NCI-H1417 treated with DMSO at 0.1 percent for 48 hours (cell line): ENCODE measurements at places on chromosomes 12 and 14.

GRCh38 chr12:93407054-93407962 is 29.6 kb downstream of the NUDT4 start:
- no peak for DNase-seq

DNA sequence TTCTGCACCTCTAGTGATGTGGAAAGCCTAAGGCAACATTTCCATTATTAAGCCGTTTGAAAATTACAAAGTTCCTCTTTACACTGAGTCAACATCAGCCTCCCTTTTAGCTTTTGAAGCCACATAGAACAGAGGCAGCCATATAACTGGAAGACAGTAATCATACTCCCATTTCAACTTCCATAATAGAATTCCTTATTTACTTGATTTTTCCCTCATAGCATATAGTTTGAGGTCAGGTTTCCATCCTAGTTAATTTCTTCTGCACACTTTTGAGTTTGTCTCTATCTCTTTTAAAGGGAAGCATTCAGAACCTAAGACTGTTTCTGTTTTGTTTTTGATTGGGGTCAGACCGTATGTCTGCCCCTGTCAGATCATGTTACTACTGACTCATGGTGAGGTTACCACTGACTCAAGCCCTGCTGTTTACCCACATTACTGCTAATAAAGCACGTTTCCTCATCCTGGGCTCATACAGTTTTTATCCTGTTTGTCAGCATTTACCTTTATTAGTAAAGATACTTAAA is 161.0 kb downstream of the SLC38A4 start:
- DNase-seq: no peak

GRCh38 chr12:3631759-3632158 is 121.2 kb downstream of the CRACR2A start:
- no peak for DNase-seq

GRCh38 chr14:83316356-83316755 is 1782.7 kb upstream of the SEL1L start:
- DNase-seq: no peak

DNA sequence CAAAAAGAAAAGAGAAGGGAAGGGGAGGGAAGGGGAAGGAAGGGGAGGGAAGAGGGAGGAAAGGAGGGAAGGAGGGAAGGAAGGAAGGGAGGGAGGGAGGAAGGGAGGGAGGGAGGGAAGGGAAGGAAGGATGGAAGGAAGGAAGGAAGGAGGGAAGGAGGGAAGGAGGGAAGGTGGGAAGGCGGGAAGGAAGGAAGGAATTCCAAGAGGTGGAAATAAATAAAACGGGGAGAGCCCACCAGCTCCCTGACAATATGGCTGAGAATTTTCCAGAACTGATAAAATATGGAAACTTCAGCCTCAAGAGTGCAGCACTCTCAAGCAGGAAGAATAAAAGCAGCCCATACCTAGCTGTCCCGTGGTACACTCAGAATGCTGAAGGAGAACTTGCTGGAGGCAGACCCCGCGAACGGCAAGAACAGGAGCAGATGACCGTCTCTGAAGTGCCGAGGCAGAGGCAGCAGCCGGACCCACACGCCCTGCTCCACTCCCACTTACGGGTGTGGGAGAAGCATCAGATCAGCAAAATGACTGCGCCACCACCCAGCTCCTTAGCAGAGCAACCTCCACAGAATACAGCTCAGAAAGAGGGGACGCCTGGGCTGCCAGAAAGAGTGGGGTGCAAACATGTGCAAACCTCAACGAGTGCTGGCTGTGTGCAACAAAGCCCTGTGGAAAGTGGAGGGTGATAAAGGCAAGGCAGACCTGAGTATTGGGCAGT is 34.1 kb upstream of the INF2 start:
- DNase-seq: no peak

DNA sequence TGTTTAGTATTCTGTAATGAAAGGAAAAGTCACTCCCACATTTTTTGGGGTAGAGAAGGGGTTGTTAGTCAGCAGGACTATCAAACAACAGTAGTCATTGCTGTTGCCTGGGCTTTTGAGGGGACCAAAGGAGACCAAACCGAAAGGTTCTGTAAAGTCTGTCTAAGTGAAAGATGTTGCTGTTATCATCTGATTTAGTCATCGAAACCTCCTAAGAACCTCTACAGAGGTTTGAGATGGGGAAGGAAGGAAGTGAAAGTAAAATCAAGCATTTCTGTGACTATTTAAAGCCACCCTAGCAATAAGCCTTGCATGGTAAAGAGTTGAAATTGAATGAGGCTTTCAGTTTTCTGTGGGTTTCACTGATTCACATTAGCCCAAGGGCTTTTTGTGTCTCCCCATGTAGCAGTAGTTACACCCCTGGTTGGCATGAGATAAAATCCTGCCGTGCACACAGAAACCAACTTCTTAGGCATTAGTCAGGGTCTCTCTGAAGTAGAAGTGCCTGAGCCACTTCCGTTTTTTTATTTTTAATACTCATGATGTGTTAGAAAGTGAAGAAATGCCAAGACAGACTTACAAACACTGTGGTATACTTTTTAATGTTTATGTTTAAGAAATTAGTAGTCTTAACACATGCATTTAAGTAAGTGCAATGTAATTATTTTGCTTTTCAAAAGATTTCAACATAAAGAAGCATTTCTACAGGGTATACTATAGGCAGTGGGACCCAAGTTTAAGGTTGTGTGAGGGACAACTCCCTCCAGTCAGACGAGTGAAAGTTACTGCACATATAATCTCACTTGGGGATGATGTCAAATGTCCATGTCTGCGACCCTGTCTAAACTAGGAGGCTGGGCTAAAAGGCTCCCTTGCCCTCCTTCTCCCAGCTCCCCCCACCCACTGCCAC is 50.4 kb downstream of the DYRK2 start:
- DNase-seq: no peak

GRCh38 chr12:49543914-49544815 is 5.3 kb downstream of the KCNH3 start:
- no peak for DNase-seq

- no peak for DNase-seq
Measured at GRCh38 chr12:7093486-7093885, 1.2 kb upstream of the C1R start.

GRCh38 chr12:90859591-90859990 is 95.4 kb downstream of the CCER1 start:
- DNase-seq: no peak

DNA sequence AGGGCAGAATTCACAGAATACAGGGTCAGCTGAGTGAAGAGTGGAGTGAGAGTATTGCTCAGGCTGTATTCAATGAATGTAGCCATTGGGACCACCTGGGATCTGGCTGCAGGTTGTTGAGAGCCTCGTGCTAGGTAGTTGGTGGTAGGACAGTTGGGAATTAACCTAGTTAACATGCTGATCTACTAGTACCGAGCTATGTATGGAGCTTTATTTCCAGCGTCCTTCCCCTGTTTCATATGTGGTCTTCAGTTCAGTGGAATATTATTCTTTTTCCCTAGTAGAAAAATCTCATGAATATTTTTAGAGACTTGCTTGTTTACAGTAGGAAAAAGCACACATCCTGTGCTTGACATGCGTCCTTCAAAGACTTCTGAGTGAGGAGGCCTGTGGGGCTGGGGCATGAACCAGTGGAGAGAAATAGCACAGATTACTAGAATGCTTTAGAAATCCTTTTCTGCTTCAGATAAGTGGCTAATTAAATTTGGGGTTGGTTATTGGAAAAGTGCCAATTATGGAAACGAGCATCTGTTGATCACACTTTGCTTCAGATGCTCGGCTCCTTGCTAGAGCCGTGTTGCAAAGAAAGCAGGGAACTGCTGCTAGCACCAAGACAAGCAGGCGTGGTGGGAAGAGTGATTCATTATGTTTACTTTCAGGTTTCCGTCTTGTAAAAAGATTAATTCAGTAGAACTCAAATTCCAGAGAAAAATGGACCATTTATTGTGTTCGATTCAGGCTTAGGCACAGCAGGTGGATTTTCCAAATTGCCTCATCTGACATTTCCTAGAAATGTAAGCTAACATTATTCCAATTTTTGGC is 53.6 kb downstream of the ARF6 start:
- peak; percentile 66 for DNase-seq

DNA sequence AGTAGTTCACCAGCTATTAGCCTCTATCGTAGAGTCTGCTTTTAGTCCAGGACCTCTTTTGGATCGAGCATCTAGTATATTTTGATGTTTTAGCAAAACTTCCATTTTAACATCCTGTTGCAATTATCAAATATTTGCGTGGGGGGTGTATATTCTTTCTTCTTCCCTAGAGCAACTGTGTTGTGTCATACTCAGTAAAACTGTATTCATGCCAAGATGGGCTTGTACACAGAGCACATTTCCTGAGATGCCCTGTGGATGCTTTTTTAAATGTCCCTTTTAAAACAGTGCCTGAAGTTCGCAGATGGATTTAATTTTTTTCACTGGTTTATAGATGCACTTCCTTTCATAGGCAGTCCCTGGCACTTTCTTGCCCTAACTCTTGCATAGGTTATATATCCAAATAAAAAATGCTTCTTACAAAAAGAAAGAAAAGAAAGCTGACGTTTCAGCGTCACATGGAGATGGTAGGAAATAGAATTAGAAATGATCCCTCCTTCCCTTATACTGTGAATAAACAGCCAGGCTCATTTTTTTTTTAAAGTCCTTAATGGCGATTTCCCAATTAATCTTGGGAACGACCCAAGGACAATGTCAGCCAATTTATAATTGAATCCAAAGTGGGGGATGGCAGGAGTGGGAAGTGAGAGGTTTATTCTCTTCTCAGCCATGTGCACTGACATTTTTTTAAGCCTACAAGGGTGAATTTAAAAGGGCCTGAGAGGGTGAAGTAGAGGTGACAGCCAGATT is 247.0 kb downstream of the SLC41A2 start:
- no peak for DNase-seq

DNA sequence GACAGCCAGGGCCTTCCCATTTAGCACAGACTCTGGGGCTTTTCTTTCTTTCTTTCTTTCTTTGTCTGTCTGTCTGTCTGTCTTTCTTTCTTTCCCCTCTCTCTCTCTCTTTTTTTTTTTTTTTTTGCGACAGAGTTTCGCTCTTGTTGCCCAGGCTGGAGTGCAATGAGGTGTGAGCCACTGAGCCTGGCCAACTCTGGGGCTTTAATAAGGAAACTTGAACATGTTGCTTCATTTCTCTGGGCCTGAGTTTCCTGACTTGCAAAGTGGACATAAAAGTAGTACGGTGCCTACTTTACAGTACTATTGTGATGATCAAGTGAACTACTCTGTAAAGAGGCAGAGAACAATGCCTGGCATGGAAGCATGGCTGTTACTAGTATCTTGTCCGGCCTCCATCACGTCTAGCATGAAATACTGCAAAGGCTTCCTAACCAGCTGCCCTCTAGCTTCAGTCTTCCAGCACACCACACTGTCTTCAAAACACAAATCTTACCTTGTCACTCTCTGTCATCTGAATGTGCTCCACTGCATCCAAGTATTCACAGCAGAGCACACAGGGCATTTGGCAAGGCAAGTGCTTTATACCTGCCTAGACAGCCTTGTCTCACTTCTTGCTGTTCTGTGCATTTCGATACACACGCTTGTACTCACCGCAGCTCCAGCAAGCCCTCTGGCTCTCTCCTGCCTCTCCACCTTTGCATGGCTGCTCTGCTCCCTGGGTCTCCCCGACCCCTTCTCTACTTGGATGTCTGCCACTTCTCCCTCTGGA is 96.7 kb downstream of the IRF2BPL start:
- DNase-seq: no peak

DNA sequence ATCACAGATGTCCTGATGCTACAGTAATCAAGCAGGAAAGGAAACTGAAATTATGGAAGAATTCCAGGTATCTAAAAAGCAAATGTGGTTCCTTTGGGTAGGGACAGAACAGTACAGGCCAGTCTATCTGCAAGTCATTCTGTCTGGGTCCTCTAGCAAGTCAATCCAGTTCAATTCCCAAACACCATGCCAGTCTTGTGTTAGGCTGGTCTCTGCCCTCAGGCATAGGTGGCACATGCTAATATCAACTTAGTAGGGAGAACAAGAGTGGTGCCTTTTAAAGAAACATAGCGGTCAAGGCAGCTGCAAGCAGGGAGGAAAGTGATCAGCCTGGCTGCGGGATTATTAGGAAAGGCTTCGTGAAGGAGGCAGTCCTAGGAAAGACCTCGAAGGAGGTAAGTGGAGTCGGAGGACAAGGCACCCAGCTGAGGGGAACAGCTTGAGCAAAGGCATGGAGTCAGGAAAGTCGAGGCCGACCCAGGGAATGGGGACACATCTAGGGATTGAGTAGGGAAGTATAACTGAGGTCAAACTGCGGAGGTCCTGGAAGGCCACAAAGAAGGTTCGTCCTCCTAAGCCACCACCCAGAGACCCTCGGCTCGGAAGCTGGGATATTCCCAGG is 3.8 kb upstream of the PLEKHG6 start:
- DNase-seq: no peak

GRCh38 chr14:101075025-101075800 is 171.7 kb upstream of the RTL1 start:
- DNase-seq: no peak

- DNase-seq: peak; percentile 88
Measured at GRCh38 chr12:6944381-6945186, 762 bp downstream of the C12orf57 start.

GRCh38 chr14:62307844-62308243 is 545.6 kb downstream of the SNAPC1 start:
- no peak for DNase-seq

GRCh38 chr14:23864861-23865260 is 88.7 kb upstream of the DHRS4 start:
- DNase-seq: no peak

- peak; percentile 22 for DNase-seq
Measured at GRCh38 chr14:34874386-34875030, 652 bp downstream of the BAZ1A start.

GRCh38 chr14:52328276-52328675 is 14.2 kb downstream of the PTGER2 start:
- no peak for DNase-seq
